Stimulated activated CD4-positive, alpha-beta T cell treated with anti-CD3 and anti-CD28 coated beads, Interleukin-4, amount 100 ng/mL, for 48 hours (primary cell): ENCODE measurements at places on chromosomes 2 and 18.

- DNase-seq: no peak
These were observed 83.0 kb upstream of the HNRNPA3 start for GRCh38 chr2:177129610-177130009.

DNA sequence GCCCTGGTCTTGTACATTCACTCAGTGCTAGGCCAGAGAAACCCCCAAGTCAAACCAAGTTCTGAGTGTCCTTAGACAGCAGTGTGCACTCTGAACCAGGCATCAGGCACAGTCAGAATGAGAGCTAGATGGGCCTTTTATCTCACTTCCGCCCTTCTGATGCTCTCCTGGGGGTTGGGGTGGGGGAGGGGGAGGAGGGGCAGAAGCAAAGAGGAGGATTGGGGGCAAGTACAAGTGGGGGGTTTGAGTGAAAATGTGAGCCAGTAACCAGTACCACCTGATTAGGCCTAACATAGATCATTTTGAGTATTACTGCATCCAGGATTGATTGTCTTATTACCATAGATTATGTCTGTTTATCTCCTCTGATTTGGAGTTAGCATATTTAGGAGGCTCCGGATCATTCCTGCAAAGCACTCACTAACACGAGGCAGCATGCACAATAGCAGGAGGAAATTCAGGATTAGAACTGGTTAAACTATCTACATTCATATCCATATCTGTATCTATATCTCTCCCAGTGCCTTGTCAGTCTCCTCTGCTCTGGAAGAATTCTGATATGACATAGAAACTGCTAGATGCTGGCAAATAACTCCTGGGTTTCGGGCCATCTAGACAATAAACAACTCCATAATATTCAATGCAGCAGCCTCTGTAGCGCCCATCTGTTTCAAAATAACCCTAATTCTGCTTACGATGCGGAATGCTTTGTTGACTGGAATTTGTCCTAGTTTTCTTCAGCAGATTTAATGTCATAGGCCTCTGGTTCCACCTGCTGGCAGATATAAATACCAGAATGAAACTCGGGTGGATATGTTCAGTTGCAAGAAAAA lies 149.1 kb downstream of the RHBDD1 start:
- no peak for DNase-seq

DNA sequence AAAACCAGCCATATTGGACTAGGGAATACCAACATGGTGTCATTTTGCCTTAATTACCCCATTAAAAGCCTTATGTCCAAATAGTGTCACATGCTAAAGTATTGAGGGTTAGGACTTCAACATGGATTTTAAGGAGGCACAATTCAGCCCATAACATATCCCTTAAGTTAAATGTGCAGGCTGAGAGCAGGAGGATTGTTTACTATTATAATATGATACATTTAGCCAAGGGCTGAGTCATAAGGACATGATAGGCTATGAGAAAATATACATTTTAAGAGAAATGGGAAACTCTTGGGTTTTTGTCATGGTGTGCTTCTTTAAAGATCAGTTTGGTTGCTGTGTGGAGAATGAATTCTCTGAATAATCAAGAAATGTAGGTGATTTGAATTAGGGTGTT lies 136.8 kb downstream of the RDH14 start:
- DNase-seq: no peak

DNA sequence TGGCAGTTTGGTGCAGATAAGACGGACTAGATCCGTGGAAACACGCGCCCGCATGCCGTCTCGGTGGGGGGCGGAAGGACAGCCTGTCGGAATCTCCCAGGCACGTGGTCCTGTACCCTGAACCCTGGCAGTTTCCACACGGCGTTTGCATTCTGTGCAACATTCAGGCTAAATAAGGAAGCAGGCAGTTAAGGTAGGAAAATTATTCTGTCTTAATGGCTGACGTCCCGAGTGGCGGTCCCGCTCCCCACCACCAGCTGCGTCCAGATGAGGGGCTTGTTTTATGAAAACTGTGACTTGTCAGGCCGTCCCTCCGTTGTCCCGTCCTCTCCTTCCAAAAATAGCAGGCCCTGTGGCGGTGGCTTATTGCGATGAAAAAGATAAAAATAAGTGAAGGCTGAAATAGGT lies 120.2 kb downstream of the NFATC1 start:
- no peak for DNase-seq

DNA sequence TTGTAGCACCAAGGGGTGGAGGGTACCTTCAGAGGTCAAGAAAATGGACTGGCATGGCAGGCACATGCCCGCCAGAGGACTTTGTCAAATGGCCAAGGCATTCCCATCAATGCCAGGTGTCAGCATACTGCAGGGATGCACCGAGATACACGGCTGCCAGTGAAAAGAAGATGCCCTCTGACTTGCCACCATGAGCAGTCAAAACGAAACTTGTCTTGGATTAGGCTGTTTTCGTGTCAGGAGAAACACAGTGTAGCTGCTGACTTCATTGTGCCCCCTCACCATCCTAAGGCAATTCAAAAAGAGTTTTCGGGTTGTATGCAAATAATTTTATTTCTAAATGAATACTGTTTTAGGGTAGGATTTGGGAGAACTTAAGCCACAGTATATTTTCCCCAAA lies 181.5 kb downstream of the NAPG start:
- DNase-seq: no peak

GRCh38 chr18:14086458-14087231 lies 45.6 kb downstream of the ZNF519 start:
- DNase-seq: no peak

DNA sequence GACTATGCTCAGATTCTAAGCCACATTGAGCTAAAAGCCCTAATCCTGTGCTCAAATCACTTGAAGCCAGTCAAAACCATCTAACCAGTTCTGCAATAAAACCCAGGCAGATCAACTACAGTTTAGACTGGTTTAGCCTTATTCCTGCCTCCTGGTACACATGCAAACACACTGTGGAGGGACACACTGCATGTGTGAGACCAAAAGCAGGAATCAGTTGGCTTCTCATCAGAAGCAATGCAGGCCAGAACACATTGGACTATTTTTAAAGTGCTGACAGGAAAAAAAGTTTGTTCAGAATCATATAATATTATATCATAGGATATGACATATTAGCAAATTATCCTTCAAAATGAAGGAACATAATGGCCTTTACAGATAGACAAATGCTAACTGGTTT lies 52.5 kb upstream of the NT5C1B start:
- DNase-seq: no peak

GRCh38 chr18:76234676-76235060 lies 260.4 kb downstream of the ZNF516 start:
- DNase-seq: no peak

DNA sequence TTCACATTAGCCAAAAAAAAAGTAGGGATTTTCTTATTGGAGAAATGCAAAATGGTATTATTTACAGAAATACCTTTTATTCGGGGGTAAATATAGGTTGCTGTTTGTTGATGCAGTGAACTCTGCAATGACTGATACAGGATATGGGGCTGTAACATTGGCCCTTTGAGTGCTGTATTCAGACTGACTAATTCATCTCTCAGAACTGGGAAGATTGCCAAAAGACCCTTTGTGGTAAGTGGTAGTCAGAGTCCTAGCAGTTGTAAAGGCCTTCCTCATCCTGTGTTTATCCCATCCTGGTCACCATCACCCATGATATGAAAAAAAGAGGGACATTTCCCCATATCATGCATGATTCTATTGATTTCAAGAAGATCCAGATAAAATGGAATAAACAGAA lies 14.0 kb upstream of the DCC start:
- no peak for DNase-seq

DNA sequence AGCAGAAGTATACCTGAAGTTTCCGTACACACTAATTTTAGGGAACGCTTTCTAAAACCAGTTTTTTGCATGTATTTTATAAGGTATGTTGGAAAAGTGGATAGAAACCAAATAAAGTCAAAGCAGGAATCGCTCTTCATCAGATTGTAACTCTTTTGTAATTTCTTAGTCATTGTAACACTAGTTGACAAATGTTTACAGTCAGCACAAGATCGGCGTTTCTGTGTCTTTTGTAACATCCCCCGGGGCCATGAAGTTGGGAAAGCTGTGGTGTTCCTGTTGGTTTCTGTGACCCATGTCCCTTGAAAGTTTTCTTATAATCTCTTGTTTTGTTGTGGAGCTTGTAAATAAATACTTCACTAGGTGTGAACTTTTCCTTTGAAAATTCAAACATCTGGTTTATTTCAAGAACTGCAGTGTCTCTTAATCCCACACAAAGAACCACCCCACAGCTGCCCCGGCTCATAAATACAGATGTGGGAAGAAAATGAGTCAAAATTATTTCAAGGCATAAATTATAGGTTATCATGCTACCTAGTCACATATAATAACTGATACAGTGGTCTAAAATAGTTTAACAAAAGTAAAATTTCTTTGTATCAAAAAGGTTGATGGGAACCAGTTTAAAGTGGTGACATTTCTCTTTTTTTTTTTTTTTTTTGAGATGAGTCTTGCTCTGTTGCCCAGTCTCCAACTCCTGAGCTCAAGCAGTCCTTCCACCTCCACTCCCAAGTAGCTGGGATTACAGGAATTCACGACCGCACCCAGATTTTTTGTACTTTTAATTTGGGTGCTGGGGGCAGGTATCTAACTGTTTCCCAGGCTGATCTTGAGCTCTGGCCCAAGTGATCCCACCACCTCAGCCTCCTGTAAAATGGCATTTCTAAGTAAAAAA lies 751 bp upstream of the NMI start:
- no peak for DNase-seq

- no peak for DNase-seq
These were observed 31.3 kb downstream of the TMEM247 start for GRCh38 chr2:46510598-46511177.

- no peak for DNase-seq
These were observed 214.6 kb upstream of the CXCR4 start for GRCh38 chr2:136332436-136333095.

GRCh38 chr2:30736461-30737325 lies 70.6 kb downstream of the CAPN13 start:
- DNase-seq: no peak

DNA sequence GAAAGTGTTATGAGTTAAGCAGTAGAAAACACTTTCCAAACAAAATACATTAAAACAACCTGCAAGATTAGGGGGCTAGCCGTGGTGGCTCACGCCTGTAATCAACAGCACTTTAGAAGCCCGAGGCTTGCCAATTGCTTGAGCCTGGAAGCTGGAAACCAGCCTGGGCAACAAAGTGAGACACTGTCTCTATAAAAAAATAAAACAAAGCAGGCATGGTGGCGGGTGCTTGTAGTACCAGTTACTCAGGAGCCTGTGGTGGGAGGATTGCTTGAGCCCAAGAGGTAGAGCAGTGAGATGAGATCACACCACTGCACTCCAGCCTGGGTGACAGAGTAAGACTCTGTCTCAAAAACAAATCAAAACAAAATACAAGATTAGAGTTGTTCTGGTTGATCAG lies 208.3 kb downstream of the ERBB4 start:
- no peak for DNase-seq
